ENCODE measurements at places on chromosomes 11 and 22.

DNA sequence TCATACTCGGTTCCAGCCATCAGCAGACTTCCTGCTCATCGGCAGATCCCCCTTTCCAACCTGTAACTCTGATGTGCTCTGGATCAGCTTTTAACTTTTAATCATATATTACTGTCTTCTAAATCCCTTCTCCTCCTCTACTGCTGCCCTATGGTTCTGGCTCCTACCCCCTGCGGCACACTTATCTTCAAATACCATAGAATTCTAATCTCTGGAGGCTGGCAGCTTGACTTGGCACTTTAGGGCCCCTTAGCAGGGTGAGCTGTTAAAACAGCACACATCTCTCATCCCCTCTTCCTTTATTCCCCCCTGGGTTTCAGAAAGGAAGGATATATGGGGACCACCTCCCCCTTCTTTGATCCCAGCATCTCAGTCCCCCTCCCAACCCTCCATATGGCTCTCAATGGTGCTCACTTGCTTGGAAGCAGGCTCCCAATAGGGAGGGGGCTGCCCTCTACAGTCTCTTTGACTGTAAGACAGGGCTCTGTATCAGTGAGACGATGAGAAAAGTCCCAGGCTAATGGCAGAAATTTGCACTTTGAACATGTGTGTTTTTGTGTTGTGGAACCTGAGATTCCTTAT lies 4.4 kb upstream of the CNTF start:
- DNase-seq: no peak

GRCh38 chr22:30291058-30291892 lies 2.0 kb upstream of the CASTOR1 start:
- no peak for DNase-seq

- peak; percentile 57 for DNase-seq
Measured at GRCh38 chr22:29202212-29203192, 3.2 kb upstream of the EMID1 start.

- no peak for DNase-seq
Measured at GRCh38 chr22:25111579-25112517, 87.8 kb upstream of the CRYBB3 start.

DNA sequence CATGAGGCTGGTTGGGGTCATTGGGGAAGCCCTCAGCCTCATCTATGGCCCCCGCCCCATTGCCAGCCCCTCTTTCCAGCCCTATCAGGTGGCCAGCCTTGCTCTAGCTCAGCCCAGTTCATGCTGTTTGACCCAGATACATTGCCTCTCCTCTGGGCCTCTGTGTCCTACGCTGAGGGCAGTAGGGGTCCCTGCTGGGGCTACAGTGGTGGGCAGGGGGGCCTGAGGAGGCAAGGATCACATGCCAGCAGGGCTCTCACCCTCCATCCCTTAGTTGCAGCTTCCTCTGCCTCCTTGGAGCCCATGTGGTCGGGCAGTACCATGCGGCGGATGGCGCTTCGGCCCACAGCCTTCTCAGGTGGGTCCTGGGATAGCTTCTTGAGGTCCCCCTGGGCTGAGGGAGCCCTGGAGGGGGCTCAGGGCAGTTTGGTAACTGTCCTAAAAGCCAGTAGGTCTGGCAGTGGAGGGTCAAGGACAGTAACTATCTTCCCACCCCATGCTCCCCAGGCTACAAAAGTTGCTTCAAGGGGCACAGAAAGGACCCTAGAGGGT lies 19.2 kb downstream of the EMID1 start:
- DNase-seq: no peak

All from CD4-positive, alpha-beta T cell treated with Interleukin-15 for 1 hour (primary cell).